HS-27A (cell line): ENCODE measurements at places on chromosomes 2 and 18.
A peak's percentile ranks its signal among the peaks of the same experiment; 100 is the strongest.

GRCh38 chr2:120851116-120851773 lies 115.6 kb downstream of the GLI2 start:
- DNase-seq = no peak

DNA sequence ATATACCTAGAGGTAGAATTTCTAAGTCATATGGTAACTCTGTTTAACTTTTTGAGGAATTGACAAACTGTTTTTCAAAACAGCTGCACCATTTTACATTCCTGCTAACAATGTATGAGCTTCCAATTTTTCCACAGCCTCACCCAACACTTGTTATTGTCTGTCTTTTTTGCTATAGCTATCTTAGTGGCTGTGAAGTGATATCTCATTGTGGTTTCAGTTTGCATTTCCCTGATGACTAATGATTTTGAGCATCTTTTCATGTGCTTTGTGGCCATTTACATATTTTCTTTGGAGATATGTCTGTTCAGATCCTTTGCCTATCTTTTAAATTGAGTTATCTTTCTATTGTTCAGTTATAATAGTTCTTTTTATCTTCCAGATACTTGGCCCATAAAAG lies 273.8 kb downstream of the AGPS start:
- no peak for DNase-seq

GRCh38 chr18:13217466-13217961 lies 1.0 kb upstream of the LDLRAD4 start:
- no peak for DNase-seq

DNA sequence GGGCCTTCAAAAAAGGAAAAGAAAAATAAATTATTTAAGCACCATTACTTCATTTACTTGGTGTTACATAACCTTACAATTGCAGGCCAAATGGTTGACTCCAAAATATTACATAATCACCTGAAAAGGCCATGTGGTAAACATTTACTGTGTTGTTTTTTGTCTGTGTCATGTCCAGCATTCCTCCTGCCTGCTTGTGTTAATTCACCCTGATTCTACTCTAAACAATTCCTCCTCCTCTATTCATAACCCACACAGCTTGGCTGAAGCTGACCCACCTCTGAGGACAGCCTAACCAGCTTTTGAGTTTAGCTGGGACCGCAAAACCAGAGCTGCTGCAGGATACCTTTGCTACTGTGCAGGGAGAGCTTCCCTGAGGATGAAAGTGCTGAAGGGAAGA lies 35.4 kb downstream of the TMX3 start:
- no peak for DNase-seq

GRCh38 chr2:46200100-46200690 lies 97.0 kb upstream of the EPAS1 start:
- DNase-seq = no peak

GRCh38 chr18:62898359-62898758 lies 183.0 kb downstream of the PHLPP1 start:
- no peak for DNase-seq

DNA sequence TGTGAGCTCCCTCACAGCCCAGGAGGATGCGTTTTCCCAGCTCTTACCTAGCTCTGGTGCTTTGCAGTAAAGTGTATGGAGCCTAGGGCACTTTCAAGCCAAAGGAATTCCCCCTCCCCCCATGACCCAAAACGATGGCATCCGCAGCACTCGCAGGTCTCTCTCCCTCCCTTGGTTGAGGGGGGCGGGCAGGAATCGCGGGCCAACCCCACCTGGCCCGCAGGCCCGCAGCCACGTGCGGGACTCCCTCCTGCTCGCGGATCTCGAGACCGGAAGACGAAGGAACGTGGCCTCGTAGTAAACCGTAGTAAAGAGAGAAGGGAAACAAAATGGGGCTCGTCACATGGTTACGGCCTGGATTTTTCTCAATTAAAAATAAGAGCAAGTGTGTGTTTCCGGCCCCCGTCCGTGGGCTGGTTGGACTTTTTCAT lies 8.5 kb downstream of the IRS1 start:
- peak; percentile 27 for DNase-seq

- no peak for DNase-seq
Measured at GRCh38 chr18:50194631-50195532, at the start of gene MYO5B. MYO5B (minus strand) TSS chr18:50195147; CDS start chr18:50194793, 354 bp downstream.

DNA sequence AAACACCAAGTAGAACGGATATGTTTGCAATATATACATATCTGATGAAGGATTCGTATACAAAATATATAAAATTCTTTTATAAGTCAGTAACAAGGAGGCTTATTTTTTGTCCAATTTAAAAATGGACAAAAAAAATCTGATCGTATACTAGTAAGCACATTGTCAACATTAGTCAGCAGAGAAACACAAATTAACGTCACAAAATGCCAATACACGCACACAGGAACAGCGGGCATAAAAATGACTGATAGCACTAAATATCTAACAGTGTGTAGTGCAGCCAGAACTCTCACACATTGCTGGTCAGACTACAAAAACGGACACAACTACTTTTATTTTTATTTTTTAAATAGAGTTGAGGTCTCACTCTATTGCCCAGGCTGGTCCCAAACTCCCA lies 69.5 kb downstream of the LAMA1 start:
- DNase-seq = no peak

- DNase-seq = no peak
Measured at GRCh38 chr2:149132339-149132738, 93.8 kb downstream of the LYPD6B start.

DNA sequence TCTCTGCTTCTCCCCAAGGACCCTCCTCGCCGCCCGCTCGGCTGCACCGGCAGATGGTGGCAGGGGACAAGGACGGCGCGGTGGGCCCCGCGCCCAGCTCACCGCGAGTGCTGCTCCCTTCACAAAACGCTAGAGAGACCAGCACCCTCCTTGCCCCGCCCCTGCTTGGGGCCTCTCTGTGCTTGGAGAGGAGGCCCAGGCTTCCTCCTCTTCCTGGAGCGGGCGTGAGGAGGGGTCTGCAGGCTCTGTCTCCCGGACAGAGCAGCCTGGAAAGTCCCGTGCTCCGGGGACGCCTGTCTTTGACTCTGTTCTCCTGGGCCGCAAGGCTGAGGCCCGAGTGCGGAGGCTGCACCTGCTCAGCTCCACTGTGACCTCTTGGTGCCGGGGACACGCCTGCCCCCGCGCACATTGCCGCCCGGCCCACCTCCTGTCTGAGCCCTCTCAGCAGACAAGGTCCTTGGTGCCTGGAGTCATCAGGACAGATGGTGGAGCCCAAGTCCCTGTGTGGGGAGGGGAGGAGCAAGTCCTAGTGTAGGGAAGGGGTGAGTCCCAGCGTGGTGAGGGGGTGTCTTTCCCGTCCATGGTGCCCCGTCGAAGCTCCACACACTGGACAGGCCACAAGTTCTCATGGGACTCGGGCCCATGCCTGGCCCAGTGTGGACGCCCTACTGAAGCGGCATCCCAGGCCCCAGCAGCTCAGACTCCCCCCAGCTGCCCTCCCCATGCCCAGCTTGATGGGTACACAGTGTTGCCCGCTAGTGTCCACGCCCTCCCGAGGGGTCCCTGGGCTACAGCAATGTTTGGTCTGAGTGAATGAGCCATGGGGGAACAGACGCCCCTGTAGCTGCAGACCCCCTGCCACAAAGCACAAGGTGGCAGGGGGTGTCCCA lies 33.8 kb downstream of the RTP5 start:
- DNase-seq = no peak

DNA sequence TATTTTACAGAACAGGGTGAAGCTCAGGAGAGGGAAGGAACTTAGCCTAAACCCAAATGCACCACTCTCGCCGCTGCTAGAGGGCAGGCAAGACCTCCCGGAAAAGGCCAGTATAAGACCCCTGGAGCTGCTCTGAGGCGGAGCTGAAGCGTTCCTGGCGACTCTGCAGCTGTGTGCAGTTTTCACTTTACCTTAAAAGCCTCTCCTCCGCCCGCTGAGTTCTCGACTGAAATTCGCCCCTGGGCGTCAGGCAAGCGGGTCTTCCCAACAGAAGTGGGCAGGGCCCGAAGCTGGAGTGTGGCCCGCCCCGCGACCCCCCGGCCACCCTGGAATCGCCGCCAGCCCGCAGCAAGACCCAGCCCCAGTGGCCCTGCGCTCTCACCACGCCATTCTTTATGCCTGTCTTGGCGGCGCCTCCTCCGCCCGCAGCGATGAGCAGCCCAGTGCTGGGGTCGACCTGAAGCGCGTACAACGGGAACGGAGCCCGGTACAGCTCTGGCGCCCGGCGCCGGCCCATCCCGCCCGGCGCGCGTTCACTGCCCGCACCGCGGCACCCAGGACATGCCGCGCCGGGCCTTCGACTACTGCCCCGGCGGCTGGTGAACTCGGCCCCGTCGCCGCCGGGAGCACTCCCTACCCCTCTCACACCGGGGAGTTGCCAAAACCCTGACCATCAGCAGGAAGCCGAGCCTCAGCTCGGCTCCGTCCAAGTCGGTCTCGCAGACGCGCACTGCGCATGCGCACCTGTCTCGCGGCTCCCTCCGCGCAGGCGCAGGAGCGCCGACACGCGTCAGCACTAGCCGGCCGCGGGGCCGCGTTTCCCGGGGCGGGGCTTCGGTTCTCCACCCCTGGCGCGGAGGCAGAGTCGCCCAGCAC lies at the start of gene PREB:
PREB (minus strand) TSS at position 732 of the 876 bp plus-strand sequence; CDS start at position 517, 215 bp downstream.
- DNase-seq = peak; percentile 76

DNA sequence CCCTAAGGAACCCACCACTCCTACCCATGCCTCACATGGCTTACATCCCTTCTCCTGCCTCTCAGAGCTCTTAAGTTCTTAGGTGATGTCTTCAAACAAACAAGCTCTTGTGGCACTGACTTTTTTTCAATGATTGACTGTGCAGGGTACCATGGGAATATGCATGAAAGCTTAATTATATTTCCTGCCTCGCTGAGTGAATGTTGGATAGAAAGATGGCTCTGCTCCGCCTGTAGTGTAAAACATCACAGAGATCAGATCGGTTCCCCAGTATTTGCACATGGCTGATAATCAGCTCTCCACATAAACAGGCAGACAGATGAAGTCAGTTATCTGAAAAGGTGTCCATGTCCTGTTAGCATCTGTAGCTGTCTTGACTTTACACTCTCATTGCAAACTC lies 820.8 kb downstream of the TDRD15 start:
- no peak for DNase-seq

GRCh38 chr2:119461811-119462210 lies 30.2 kb downstream of the TMEM37 start:
- no peak for DNase-seq

- no peak for DNase-seq
Measured at GRCh38 chr2:104049981-104050380, 803.9 kb upstream of the POU3F3 start.

- DNase-seq = no peak
Measured at GRCh38 chr2:231127936-231128335, 3.1 kb upstream of the HTR2B start.

DNA sequence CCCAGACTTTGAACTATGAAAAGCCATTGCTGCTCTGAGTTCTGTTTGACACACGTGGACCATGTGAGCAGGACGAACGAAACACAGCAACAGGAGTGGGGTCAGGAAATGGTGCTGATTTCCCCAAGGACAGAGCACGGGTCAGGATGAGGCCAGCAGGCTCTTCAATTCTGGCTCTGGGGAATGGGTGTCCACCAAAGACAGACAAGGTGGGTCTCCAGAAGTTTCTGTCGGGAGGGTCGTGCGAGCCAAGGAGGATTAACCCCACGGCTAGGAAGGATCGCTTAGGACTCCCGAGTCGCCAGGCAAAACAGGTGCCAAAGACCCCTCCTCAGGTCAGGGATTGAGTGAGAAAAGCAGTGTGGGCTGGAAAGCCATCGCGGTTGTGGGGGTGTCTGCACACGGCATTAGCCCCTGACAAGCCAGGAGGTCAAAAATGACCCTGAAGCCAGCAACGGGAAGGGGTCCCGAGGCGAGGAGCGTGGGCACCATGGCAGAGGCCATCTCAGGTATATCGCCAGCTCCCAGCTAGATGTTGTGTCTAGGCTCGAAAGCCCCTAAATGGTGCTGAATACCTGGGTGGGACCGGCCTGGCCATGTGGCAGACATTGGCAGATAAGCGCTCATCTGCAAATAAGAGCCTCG lies 213.9 kb upstream of the SALL3 start:
- DNase-seq = no peak

DNA sequence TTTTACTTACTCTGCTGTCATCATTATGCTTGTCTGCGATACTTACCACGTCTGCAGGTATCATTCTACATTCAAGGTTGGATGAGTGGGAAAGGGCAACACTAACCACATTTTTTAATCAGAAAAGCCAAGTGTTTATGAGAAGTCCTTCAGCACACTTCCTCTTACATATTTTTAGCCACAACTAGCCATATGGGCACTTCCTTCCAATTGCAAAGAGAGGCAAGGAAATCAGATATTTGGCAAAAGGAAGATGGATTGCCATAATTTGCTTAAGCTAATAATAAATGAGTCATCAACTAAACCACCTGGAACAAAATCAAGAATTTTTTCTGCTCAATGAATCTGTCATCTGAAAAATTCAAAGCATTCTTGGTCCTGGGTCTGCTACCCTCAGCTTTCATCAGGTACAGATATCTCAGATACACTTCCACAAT lies 16.7 kb upstream of the MRO start:
- no peak for DNase-seq

DNA sequence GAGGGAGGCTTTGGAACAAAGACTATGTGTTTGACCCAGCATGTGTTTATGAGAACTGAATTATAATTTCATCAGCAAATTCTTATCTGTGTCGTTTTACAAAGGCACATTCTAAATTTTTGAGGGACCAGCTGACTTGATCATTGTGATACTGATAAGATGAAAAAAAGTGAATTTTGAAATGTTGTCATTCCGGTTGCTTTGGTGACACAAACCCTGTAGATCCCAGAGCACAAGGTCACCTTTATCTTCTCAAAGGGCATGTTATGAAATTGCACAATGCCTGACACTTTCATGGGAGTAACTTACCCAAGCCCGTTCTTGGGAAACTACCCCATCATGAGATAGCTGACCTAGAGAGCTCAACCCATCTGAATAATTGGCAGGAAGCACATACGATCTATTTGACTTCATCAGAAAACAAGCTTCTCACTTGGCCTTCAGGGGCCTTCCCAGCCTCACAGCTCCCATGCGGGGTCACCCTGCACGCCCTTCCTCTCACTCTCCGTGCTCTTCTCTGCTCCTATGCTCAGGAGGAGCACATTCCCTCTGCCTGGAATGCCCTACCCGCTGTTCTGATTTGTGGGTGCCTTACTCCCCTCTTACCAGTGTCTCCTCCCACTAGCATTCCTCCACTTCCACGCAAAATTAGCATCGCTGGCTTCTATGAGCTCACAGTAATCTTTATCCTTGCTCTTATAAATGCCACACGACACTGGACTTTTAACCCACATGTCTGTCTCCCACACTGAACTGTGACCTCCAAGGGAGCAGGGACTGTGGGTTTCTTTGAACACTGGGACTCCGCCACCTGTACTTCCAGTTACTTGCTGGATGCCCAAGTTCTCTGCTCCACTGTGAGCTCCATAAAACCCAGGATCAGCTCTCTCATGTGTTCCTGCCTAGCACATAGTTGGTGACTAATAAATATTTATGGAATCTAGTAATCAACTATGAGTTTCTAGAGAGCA lies 555.8 kb upstream of the ID2 start:
- DNase-seq = no peak

- DNase-seq = no peak
Measured at GRCh38 chr2:222315443-222316121, 16.8 kb upstream of the PAX3 start.

DNA sequence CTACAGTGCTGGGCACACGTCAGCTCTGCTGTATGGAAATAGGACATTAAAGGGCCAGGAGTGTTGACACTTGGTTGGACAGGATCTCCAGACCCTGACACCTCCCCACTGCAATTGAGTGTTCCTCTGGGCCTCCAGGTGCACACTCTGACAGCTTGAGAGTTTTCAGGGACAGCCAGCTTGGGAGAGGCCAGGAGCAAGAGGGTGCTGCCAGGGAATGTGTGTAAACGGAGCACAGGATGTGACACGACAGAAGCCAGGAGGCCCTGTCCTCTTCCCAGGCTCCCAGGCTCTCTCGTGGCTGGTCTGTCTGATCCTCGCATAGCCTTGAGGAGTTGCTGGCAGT lies 318.1 kb upstream of the HS6ST1 start:
- DNase-seq = no peak
